ENCODE measurements at places on chromosomes 2 and 18.

- DNase-seq = no peak
These were observed 524.2 kb downstream of the TRIB2 start for GRCh38 chr2:13240789-13241487.

- DNase-seq = peak; percentile 80
These were observed 85.1 kb upstream of the ATL2 start for GRCh38 chr2:38462121-38462661.

DNA sequence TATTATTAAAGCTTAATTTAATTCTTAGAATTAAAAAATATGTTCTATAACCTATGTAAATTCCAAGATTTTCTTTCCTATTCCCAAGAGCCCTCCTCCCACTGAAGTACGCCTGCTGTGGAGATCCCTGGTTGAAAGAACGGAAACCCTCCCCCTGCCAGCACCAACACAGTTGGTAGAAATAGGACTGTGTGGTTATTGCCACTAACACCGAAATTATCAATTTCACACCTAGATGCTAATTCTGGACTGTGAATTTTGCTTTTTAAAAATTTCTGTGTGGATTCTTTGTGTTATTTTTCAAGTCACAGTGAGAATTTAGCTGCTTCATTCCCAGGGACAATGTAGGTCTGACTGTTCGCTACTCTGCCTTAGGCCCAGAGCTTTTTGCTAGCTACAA is 305.8 kb upstream of the HNMT start:
- DNase-seq = no peak

DNA sequence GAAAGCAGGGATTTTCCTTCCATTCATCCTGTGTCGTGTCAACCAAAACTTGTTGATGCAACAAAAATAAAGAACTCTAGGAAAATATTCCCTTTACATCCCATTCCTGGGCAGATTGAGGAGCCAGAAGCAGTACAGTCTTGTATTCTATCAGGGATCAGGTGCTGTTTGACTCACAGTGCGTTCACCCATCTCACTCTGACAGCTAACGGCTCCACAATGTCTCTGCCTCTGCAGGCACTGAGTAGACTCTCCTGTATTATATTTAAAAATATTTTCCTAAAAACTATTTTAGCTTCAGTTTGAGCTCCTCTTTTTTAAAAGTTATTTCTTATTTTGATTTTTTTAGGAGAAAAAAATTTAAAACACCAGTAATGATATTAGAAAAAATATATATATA is 600.6 kb upstream of the SALL3 start:
- DNase-seq = no peak

- DNase-seq = no peak
These were observed 605.8 kb downstream of the METTL4 start for GRCh38 chr18:1965541-1965940.

GRCh38 chr18:55234366-55235093 is 275.3 kb upstream of the CCDC68 start:
- peak; percentile 24 for DNase-seq

GRCh38 chr18:58529714-58530354 is 99.1 kb downstream of the ALPK2 start:
- DNase-seq = peak; percentile 15

- DNase-seq = no peak
These were observed 44.6 kb downstream of the ATIC start for GRCh38 chr2:215356334-215356947.

GRCh38 chr18:54964741-54965140 is 5.5 kb upstream of the CCDC68 start:
- DNase-seq = no peak

GRCh38 chr2:65388596-65389390 is 43.6 kb downstream of the SPRED2 start:
- no peak for DNase-seq

DNA sequence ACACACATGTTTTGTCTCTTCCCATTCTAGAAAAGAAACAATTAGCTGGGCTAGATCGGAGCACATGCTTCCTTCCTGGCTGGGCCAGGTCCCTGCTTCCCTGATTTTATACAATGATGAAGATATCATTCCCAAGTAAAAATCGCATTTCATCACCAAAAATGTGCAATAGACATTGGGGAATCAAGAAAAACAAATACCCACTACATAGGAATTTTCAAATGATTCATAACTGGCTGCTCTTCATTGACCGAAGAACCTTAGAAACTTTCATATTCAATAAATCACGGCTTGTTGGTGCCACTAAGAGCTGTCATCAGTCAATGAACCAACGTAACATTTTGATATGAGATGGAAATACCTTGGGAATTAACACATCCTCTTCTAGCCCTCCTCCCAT is 373.6 kb upstream of the TRIB2 start:
- no peak for DNase-seq

DNA sequence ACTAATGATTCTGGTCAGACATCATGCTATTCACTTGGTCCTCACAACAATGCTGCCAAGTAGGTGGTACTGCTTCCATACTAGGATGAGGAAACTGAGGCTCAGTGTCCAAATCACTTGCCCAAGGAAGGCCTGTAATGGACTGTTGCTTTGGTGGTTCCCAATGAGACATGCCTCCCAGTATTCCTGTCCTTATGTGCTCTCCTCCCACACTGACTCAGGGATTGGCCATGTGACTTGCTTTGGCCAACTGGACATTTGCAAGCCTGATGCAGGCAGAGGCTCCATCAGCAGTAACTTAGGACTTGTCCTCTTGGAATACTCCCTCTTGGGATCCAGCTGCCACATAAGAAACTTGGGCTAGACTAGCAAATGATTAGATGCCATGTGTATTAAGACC is 3.0 kb downstream of the FBXO41 start:
- DNase-seq = no peak

GRCh38 chr18:48454261-48454757 is 45.1 kb upstream of the ZBTB7C start:
- no peak for DNase-seq

DNA sequence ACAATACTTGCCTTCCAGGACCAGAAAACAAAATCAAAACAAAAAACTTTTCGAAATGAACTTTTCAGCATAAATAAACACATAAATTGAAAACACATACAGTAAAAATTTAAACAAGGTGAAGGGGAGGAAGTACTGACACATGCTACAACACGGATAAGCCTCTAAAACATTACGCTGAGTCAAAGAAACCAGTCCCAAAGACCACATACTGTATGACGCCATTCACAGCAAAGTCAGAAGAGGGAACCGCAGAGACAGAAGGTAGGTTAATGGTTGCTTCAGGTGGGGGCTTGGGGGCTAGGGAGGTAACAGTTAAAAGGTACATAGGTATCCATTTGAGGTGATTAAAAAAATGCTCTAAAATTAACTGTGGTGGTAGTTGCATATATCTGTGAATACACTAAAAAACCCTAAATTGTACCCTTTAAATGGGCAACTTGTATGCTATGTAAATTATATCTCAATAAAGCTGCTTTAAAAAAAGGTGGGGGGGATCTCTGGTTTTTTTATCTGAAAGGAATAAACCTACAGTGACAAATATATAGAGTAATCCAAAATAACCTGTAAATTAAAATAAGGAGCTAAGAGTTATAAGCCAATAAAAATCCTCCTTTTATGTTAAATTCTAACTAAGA is 7.1 kb downstream of the COX7A2L start:
- no peak for DNase-seq

DNA sequence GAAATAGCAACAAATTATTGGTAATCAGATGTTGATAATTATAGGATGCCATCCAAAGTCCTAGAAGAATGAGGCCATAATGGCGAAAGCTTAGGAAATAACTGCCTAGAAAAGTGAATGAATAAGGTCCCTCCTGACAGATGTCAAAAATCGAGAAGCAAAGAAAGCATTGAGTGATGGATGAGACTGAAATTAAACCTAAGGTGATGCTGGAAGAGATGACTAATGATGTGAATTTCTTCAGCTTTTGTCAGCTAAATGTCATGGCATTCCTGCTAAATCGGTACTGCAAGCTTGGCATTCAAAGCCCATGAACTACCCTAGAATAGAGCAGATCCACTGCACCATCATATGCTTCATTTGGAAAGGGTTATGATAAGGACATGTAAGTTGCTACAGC is 74.8 kb upstream of the RGPD4 start:
- no peak for DNase-seq

DNA sequence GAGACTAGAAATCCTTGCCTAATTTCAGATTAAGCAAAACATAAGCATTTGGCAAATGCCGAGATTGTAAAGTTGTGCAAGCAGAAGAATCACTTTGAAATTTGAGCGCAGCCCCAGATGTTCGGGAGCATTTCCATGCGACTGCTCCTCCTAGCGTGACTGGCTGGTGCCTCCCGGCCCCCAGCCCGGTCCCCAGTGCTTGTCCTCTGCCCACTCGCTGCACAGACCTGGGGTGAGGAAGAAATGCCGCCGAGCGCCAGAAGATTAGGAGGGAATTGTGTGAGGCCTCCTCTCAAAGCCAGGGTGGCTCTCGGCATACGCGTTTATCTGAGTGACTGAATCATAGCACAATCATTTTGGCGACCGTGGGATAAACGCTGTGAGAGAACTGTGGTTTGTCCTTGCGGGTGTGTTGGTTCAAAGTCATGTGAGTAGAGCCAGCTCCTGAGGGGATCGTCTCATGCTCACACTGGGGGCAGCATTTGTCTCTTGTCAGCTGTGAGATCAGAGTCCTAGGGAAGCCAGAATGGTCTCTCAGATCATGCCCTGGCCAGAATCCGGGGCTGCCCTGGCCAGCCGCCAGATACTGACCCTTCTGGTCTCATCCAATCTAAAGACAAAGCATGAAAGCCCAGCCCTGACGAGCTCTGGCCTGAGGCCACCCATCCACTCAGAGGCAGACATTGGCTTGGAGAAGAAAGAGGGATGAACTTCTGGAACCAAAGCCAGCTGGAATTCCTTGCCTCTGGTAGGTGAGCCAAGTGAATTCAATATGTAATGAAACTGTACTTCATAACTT is 189.3 kb downstream of the SH3RF3 start:
- no peak for DNase-seq

- no peak for DNase-seq
These were observed 586.7 kb downstream of the CCDC85A start for GRCh38 chr2:56770490-56770889.

- no peak for DNase-seq
These were observed 74.5 kb downstream of the SPRED2 start for GRCh38 chr2:65357959-65358294.

DNA sequence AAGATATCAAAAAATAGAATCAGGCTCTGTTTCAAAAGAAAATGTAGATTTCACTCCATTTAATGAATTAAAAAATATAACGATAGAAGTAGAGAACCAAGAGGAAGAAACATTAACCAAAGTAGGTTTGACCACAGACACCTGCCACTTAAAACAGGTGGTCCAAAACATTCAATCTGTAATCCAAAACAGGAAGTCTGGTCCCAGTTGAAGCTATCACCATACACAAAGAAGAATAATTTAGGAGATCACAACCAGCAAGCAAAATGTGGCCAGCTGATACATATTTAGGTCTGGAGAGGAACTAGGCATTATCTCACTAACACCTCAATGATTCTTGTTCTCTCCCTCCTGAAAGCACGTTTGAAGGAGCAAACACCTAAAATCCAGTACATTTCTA is 73.1 kb downstream of the FTCDNL1 start:
- DNase-seq = no peak

- DNase-seq = no peak
These were observed 76.0 kb upstream of the SLC66A3 start for GRCh38 chr2:11079136-11079824.

- no peak for DNase-seq
These were observed 360.0 kb downstream of the RND3 start for GRCh38 chr2:150127346-150127990.

GRCh38 chr2:118737684-118738083 is 109.8 kb downstream of the EN1 start:
- no peak for DNase-seq

DNA sequence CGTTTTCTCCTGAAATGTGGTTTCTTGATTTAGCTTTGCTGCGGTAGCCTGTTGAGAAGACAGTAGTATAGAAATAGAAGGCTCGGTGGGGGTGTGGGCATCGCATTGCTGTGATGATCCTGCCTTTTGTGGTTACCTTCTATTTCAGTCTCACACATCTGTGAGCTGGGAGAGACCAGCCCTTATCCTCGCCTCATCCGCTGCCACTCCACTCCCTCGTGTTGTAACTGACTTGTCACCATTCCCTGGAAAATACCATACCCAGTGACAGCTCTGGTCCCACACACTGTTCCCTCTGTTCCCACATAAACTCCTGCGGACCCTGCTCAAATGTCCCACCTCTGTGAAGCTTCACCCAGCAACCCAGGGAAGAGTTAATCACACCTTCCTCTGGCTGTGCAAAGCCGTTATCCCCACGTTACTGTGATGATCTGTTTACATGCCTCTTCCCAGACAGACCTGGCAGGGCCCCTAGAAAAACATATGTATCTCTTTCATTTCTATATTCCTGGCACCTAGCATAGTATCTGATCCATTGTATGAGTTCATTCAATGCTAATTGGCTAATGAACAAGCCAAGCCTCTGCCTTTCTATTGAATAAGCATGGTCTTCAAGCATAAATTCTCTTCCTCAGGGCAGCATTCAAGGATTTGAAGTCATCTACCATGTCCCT is 114.6 kb downstream of the MAPK4 start:
- no peak for DNase-seq

All from H54 (cell line).